ENCODE measurements at places on chromosomes 5 and 9. TPM values are rescaled to one million over a fixed set of nuclear protein-coding genes. Genes with fewer than 3 reads are reported as not detected.

TRIM14 gene
- 41.0 TPM for total RNA-seq

LTC4S gene
- 0.75 TPM for total RNA-seq

SLC25A48 gene
- 0.33 TPM for total RNA-seq

TAF11L5 gene
- total RNA-seq: not detected

ADAMTS13 gene
- not detected for total RNA-seq

PCDHGB6 gene
- total RNA-seq: 0.11 TPM

C1QTNF2 gene
- not detected for total RNA-seq

SMIM33 gene
- not detected for total RNA-seq

NTNG2 gene
- total RNA-seq: 0.42 TPM

Data from K562 (cell line).